ENCODE measurements at places on chromosomes 5 and 9. TPM values are rescaled to one million over a fixed set of nuclear protein-coding genes. Genes with fewer than 3 reads are reported as not detected.

The PIP5K1B gene
- total RNA-seq = 0.20 TPM

The CDKN2B gene
- total RNA-seq = 18.2 TPM

The KLHL3 gene
- total RNA-seq = 27.3 TPM

The DDX4 gene
- total RNA-seq = not detected

The CNTFR gene
- total RNA-seq = 19.8 TPM

The ZMAT2 gene
- total RNA-seq = 39.3 TPM

The TRAF1 gene
- 20.4 TPM for total RNA-seq

The FABP6 gene
- not detected for total RNA-seq

The RASGRF2 gene
- 45.3 TPM for total RNA-seq

The CFAP77 gene
- not detected for total RNA-seq

GRCh38 chr5:43309637-43310036 is 3.6 kb downstream of the HMGCS1 start:
- H3K4me3 ChIP-seq = no peak overlapping the region
- H3K4me1 ChIP-seq = peaks cover 10% of the 10 kb centered on the region
- no peak for DNase-seq
- no peak overlapping the region for H3K27ac ChIP-seq
- H3K27me3 ChIP-seq = no peaks in the 10 kb centered on the region

DNA sequence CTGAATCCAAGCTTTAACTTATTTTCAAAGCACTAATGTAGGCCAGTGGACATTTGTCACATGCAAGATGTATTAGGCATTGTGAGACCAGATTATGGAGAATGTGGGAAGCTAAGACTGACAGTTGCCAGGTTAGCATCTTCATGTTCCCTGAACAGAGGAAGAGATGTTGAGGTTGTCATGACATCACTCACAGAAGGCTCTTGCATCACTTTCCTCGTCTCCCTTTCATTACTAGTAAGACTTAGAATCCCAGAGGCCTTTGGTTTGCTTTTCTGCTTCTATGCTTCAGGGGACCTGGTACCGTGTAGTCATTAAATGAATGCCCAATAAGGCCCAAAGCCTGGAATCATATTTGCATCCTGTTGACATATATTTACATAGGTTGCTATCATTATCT is 76.4 kb upstream of the RPS23 start:
- no peak overlapping the region for H3K4me3 ChIP-seq
- no peaks in the 10 kb centered on the region for H3K27me3 ChIP-seq
- H3K27ac ChIP-seq = no peak overlapping the region
- H3K36me3 ChIP-seq = no peaks in the 10 kb centered on the region
- H3K4me1 ChIP-seq = peaks cover 12% of the 10 kb centered on the region

DNA sequence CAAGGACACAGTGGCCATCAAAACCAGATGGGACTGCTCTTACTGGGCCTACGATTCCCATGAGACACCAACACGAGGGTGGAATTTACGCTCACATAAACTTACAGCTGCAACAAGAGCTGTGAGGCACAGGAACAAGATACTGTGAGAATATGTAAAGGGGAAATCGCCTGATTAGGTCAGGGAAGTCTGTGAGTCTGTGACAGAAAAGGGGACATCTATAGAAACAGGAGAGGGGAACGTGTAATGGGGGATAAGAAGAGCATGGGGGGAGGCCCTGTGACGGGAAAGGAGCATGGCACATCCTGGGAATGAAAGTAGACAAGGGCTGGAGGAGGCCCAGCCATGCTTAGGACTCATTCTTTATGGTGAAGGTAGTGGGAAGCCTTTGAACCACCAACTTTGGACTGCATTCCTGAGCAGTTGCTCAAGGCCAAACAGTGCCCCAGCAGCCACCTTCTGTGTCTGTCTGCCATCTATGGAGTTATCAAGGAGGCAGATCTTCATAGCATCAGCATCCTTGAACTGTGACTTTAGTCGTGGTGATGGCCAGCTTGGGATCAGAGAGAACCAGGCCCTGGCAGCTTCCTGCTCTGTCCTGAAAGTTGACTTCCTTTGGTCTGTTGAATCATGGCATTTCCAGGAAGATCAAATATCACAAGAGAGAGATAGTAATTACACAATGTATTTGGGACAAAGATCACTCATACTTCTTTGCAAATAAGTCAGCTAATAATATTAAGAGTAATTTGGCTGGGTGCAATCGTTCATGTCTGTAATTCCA is 87.9 kb upstream of the FAM169A start:
- H3K4me3 ChIP-seq = no peak overlapping the region
- H3K27me3 ChIP-seq = no peaks in the 10 kb centered on the region
- no peaks in the 10 kb centered on the region for H3K36me3 ChIP-seq

DNA sequence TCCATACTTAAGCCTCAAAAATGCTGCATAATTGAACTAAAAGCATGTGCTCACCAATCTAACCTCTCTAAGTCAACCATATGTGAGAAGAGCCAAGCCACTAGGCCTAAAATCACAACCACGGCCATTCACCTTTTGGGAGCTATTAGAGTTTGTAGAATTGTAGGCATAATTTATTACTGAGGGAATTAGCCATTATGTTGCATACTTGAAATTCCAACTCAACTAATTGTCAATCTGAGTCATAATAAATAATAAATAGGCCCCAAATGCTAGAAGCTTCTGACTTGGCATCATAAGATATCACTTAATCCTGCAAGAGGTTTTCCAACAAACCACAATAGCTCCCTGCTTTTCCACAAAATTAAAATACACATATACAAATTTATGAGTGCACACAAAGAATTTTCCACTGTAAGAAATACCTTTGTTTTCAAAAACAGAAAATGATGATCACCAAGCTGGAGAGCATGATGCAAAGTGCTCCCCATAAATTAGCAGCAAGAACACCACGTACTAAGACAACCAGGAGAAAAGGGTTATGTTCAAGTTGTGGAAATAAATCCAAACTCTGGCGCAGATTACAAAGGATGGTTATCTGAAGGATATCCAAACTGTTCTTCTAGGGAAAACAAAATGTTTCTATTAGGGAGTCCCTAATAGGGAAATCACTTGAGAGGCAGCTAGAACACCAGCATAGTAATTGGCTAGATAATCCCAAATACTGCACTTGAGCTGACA is 250.0 kb upstream of the SLC30A5 start:
- H3K36me3 ChIP-seq = no peaks in the 10 kb centered on the region
- DNase-seq = no peak
- H3K27ac ChIP-seq = no peak overlapping the region
- no peaks in the 10 kb centered on the region for H3K4me1 ChIP-seq

DNA sequence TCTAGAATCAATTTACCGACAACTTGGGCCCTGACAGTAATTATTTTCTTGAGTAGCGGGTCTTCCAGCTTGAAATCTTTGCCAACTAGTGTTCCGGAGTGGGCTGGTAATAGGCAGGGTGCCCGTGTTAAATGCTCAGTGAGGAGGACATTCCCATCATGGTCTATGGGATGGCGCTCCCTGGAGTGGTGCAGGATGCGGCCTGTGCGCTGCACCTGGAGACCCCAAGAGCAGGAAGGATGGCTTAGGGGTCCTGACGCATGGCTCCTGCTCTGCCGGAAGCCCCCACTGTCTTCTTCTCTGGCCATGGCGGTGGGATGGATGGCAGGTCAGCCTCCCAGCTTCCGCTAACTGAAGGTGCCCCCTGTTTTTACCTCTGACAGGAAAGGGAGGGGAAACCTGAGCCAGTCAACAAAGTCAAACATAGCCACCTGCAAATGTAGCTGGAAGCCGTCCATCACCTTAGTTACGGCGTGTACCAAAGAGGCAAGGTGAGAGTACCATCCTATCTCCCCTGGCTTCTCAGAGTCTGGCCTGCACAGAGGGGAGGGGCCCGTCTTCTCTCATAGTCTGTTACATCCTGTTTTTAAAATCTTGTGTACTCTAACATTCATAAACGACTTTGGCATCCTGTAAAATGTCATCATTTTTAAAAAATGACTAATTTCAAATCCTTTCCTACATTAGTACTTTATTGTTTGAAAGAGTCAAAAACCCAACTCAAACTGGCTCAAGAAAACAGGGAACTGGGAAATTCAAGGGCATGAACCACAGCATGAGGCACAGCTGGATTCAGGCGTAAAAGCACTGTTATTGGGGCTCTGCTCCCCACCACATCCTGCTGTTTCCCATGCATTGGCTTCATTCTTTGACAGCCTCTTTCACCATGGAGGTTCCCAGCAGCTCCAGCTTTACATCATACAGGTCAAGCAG is 28.5 kb upstream of the UNC5A start:
- no peak for DNase-seq
- no peaks in the 10 kb centered on the region for H3K36me3 ChIP-seq
- no peak overlapping the region for H3K27ac ChIP-seq
- no peaks in the 10 kb centered on the region for H3K4me1 ChIP-seq
- no peak overlapping the region for H3K4me3 ChIP-seq
- H3K27me3 ChIP-seq = no peaks in the 10 kb centered on the region

GRCh38 chr9:101055516-101055915 is 27.0 kb downstream of the PLPPR1 start:
- H3K27me3 ChIP-seq = no peaks in the 10 kb centered on the region
- no peaks in the 10 kb centered on the region for H3K4me1 ChIP-seq
- no peak overlapping the region for H3K4me3 ChIP-seq
- no peaks in the 10 kb centered on the region for H3K36me3 ChIP-seq
- H3K27ac ChIP-seq = no peak overlapping the region

DNA sequence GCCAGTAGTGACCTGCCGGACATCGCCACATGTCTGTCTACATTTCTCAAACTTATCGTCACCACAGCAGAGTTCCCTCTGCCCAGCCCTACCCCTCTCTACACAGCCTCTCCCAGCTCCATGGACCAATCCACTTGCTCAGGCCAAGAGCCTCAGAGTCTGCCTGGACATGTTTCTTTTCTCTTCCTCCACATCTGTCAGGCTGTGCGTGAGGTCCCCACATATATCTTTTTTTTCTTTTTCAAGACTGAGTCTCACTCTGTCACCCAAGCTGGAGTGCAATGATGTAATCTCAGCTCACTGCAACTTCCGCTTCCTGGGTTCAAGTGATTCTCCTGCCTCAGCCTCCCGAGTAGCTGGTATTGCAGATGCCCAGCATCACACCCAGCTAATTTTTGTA is 62.7 kb upstream of the GGTA1 start:
- no peak overlapping the region for H3K27ac ChIP-seq
- no peaks in the 10 kb centered on the region for H3K36me3 ChIP-seq
- peaks cover 27% of the 10 kb centered on the region for H3K4me1 ChIP-seq
- no peaks in the 10 kb centered on the region for H3K27me3 ChIP-seq
- H3K4me3 ChIP-seq = no peak overlapping the region
- DNase-seq = no peak

- no peaks in the 10 kb centered on the region for H3K27me3 ChIP-seq
- no peaks in the 10 kb centered on the region for H3K4me1 ChIP-seq
- DNase-seq = peak; percentile 40
- H3K36me3 ChIP-seq = no peaks in the 10 kb centered on the region
These were observed at the start of gene EPB41L4A for GRCh38 chr5:112419164-112419985. TSS of gene EPB41L4A (minus strand) at chr5:112419277. CDS start at chr5:112419039, 238 bp downstream.

GRCh38 chr5:145697251-145697990 is 137.7 kb downstream of the PRELID2 start:
- H3K36me3 ChIP-seq = no peaks in the 10 kb centered on the region
- H3K27me3 ChIP-seq = no peaks in the 10 kb centered on the region
- H3K4me1 ChIP-seq = no peaks in the 10 kb centered on the region
- DNase-seq = no peak
- H3K4me3 ChIP-seq = no peak overlapping the region

DNA sequence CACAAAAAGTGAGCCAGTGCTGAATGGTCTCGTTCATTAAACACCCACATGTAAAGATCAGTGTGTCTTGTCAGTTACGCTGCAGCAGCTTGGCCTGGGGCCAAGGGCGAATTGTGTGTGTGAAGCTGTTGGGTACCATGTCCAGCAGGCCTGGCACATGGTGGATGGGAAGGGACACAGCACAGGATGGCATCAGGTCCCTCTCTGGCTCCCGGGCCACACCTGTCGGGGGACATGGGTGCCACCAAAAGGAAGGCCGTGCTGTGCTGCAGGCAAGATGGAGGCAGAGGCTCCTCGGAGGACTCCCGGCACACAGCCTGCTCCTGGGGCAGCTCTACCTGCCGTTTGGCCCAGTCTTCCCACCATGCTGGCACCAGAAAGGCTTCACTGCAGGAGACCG is 32.0 kb downstream of the NKD2 start:
- no peak for DNase-seq
- no peak overlapping the region for H3K4me3 ChIP-seq
- H3K27ac ChIP-seq = no peak overlapping the region
- H3K4me1 ChIP-seq = no peaks in the 10 kb centered on the region
- no peaks in the 10 kb centered on the region for H3K36me3 ChIP-seq

Measured in tibial nerve (tissue), 4 donors.